ENCODE measurements at places on chromosomes 1 and 21.

- no peak for DNase-seq
Observed at GRCh38 chr1:194809665-194810064, 1623.3 kb upstream of the B3GALT2 start.

GRCh38 chr1:59136541-59137275, 160.2 kb upstream of the FGGY start:
- no peak for DNase-seq

- no peak for DNase-seq
Observed at GRCh38 chr1:228271701-228272251, 63.9 kb downstream of the OBSCN start.

GRCh38 chr1:164950541-164950986, 391.6 kb downstream of the PBX1 start:
- no peak for DNase-seq

GRCh38 chr21:36847189-36847588, 119.3 kb downstream of the HLCS start:
- DNase-seq: no peak

- DNase-seq: no peak
Observed at GRCh38 chr1:90186506-90187322, 191.8 kb downstream of the ZNF326 start.

- DNase-seq: no peak
Observed at GRCh38 chr1:19640363-19641316, 3.5 kb upstream of the NBL1 start.

DNA sequence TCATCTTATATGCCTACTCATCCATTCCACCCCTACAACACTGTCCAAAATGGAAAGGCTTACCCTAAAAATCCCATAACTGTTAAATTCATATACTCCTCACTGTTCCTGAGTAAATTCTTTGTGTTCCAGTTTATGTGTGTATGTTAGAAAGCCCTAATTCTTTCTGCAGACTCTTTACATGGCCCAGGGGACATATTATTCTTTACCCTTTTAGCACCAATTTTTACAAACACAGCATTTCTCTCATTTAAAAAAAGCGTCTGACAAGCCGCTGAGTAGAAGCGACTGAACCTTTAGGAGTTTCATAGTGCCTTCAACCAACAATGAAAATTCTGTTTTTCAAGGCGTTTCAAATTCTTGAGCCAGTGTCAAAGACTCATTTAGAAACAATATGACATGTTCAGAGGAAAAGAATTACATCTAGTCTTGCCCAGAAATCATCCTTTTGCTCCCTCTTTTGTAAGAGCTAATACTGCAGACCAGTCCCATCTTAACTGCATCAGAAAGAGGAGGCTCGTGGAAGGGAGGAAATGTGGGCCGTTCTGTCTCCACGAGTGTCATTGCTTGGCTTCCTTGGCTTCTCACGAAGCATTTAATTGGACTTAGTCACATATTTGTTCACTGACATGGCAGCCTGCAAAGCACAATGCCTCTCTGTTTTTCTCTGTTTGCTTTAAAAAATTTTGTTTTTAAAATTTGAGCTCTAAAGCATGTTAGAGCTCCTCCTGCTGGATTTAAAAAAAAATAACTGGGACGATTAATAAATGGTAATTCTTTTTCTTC, 21.3 kb upstream of the C1orf105 start:
- DNase-seq: peak; percentile 65

GRCh38 chr1:1305300-1306069, 2.2 kb downstream of the ACAP3 start:
- peak; percentile 57 for DNase-seq

GRCh38 chr21:45178070-45178608, 103.8 kb downstream of the ADARB1 start:
- no peak for DNase-seq

DNA sequence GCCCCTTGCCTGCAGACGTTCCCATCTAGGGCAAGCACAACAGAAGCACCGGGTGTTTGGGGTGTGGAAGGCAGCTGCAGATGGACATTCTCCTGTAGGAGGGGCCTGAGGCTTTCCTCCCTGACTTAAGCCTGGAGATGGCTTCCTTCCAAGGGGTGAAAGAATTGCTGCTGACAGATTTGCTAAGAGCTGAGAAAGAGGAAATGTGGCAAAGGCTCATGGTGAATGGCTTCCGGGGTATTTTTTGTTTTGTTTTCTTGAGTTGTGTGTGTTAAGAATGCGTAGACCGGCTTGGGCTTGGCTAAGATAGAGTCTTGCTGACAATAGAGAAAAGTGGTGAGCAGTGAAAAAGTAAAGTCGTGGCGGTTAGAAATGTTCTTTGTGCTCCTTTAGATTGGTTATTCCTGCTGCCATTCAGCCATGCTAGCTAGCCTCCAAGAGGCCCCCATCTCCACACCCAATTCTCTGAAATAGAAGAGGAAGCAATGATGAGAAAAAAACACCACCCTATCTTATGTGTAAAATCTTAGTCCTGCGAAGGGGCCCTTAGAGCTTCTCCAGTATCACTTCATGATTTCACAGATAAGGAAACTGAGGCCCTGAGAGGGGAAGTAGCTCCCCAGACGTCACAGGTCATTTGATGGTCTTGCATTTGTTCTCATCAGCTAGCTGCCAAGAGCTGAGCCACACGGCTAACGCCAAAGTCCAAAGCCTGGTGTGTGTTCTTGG, 36.9 kb downstream of the EIF2D start:
- DNase-seq: peak; percentile 79

DNA sequence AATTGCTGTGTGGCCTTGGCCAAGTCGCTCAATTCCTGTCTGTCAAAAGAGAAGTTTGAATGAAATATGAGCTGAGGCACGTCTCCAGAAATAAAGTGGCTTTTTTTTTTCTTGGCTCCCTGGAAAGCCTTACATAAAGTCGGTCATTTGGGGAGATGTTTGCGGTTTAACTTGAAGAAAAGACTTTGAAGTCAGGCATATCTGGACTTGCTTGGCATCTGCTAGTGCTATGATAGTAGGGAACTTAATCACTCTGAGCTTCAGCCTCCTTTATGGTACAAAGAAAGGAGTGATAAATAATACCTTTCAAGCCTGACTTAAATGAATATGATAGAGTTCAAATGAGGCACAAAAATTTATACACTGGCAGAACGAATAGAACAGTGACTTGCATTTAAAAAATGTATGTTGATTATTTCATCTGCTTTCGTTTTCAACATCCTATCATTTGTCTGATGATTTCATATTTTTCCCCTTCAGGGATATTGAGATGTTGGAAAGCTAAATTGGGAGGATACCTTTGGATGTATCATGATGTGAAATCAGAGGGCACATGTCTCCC, 60.2 kb downstream of the FASLG start:
- no peak for DNase-seq

DNA sequence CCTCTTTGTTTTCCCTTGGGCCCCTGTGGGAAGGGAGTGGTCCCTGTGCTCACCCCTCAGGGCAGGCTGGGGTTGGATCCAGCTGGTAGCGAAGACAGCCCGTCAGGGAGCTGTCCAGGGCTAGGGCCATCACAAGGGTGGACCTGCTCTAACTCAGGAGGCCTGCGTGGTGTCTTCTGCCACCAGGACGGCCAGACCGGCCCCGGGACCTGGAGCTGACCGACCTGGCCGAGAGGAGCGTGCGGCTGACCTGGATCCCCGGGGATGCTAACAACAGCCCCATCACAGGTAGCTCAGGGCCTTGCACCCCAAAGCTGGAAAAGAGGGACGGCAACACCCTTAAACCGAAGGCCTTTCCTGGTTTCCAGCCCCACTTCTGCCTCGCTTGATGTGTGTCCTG, 64.2 kb upstream of the CNTN2 start:
- no peak for DNase-seq
